ENCODE measurements at places on chromosomes 5 and 9.
A peak's percentile ranks its signal among the peaks of the same experiment; 100 is the strongest.

DNA sequence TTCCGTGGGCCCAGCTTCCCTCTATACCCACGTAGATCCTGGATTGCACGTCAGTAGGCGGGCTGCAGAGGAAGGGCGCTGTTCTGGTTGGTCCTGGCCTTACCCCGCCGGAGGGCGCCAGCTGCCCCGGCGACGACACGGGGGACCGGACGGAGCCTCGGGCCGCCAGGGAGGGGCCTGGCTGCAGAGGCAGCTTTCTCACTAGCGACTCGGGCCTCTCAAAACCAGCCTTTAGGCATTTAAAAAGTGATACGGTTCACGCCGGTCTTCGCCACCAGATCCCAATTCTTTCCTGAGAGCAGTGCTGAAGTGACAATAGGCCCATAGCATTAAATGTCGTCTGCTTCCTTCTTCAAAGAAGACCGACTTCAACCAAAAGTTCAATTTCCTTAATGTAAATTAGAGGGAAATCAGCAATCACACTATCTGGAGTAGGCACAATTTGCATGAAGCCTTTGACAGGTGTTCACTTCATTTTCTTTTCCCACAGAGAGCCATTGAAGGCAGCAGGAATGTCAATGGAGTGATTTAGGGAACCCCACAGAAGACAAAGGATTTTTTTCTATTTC, 17.6 kb upstream of the UBE2D2 start:
- DNase-seq: peak; percentile 4

DNA sequence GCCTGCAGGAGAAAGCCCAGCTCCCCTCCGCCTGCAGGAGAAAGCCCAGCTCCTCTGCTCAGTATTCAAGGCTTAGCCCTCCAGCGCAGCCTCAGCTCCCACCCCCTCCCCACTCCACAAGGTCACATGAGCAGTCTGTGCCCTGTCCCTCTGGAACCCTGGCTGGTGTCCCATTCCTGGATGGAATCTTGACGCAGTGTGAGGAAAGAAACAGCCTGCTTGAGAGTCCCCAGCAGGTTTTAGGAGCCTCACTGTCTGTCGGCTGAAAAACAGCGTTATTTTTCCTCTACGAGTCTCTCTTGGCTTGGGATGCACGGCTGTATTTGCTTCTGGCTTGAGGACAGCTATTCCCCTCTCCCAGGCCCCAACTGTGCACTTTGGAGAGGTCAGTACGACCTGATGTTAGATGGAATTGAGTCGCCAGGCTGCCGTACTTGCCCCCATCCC, 210.1 kb upstream of the TRIM32 start:
- no peak for DNase-seq

- DNase-seq: no peak
Observed at GRCh38 chr5:132050136-132050535, 10.3 kb upstream of the IL3 start.

DNA sequence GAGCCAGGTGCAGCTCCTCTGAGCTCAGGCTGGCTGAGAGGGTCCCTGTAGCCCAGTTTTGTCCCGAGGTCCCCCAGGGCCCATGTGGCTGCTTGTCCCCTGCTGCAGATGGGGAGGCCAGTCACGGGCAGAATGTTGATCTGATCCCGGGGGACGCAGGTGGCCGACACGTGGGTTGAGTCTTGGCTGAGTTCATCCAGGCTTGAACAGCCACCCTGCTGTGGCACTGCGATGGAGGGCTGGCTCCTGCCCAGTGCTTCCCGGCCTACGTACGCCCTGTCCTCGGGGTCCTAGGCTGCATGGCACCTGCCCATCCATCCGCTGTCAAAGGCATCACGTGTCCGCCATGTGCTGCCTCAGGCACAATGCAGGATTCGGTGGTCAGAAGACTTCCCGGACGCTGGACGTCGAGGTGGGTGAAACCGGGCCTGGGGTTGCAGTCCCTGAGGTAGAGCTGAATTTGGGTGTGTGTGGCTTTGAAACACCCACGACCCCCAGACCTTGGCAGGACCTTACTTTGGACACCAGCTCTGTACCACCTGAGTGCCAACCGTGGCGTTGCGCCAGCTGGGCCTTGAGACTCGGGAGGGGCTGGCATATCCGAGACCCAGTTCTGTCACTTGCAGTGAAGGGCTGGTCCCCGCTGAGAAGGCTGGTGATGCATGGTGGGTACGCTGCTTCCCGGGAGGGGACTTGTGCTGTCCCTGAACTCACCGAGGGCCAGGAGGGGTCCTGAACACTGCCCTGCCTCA, 22.3 kb downstream of the RXRA start:
- DNase-seq: no peak

DNA sequence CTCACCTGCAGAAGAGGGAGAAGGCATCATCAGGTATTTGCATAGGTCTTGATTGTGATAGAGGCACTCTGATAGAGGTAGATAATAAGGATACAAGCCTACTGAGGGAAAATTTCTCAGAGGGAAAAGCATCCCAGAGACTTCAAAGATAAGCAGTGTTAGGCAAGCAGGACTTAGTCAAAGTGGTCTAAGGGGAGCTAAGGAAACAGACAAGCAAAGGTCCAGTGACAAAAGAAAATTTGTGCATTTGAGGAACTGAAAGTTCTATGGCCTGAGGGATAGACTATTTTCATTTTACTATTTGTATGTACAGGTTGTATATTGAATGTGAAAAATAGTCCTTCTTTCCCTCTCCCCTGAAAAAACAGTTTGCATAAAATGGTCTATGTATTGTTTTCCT, 27.4 kb downstream of the OXCT1 start:
- DNase-seq: no peak

- no peak for DNase-seq
Observed at GRCh38 chr9:87206064-87206661, 258.9 kb upstream of the GAS1 start.

GRCh38 chr9:79028101-79028500, 543.7 kb upstream of the TLE4 start:
- no peak for DNase-seq

GRCh38 chr5:115484368-115484767, 60.2 kb downstream of the FEM1C start:
- no peak for DNase-seq

DNA sequence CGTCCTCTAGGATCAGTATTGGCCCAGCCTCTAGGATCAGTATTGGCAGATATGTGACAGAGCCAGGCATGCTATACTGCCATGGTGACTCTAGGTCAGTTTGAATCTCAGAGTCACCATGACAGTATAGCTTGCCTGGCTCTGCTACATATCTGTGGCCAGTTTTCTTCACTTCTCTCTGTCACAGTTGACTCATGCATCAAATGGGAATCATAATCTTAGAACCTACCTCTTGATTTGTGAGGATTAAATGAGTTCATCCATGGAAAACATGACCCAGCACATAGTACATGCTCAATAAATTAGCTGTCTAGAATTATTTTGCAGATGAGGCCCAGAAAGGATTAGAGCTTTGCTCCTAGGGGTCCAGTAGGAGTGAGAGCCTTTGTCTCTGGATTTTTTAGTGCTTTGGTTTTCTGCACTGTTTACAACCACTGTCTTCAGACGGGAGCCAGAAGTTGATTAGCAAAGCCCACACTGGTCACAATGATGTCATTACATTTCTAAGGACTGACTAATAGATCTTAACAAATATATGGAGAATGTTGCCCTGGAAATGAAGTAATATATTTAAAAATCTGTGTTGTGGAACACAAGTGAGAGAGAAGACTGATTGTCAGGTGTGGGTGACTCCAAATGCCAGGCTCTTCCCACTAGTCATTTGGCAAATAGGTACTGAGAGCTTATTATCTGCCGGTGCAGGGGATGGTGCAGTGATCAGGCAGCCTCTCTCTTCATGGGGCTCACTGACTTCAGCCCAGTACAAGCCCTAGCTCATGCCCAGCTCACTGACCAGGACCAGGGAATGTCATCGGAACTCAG, 76.0 kb downstream of the COL15A1 start:
- no peak for DNase-seq

GRCh38 chr5:81334304-81335061, 33.1 kb downstream of the ZCCHC9 start:
- no peak for DNase-seq

DNA sequence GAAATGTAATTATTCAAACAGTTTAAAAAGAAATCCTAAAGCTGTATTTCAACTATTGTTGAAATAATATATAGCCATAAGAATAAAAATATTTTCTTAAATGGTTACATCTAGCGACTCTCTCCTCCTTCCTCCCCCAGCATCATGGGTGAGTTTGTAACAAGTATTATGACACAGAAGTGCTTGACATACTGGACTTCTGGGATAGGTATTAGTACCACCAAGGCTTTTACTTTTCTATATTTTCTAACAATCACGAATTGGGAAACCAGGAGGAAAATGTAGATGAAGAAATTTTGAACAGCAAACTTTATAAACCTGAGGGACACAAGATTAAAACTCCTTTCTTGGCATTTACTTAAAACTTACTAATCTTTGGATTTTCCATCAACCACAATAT, 4.4 kb downstream of the RORB start:
- DNase-seq: no peak

- DNase-seq: no peak
Observed at GRCh38 chr5:2149195-2149539, 266.4 kb upstream of the IRX4 start.

- no peak for DNase-seq
Observed at GRCh38 chr5:154972476-154973080, 31.7 kb downstream of the MRPL22 start.

DNA sequence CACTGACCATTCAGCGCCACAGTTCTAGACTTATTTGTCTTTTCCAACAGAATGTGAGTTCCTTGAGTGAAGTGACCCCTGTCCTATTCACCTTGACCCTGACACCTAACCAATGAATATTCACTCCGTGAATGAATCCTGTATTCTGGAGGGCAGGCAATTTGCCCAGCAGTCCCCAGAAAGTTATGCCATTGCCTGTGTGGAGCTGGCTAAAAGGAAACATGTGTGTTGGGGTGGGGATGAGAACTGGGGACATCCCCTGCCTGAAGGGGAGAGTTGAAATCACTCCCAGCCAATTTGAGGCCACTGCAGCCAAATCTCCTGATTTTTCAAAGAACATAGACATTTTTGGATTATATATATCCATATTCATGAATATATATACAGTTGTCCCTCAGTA, 199.0 kb downstream of the SLIT3 start:
- DNase-seq: no peak

DNA sequence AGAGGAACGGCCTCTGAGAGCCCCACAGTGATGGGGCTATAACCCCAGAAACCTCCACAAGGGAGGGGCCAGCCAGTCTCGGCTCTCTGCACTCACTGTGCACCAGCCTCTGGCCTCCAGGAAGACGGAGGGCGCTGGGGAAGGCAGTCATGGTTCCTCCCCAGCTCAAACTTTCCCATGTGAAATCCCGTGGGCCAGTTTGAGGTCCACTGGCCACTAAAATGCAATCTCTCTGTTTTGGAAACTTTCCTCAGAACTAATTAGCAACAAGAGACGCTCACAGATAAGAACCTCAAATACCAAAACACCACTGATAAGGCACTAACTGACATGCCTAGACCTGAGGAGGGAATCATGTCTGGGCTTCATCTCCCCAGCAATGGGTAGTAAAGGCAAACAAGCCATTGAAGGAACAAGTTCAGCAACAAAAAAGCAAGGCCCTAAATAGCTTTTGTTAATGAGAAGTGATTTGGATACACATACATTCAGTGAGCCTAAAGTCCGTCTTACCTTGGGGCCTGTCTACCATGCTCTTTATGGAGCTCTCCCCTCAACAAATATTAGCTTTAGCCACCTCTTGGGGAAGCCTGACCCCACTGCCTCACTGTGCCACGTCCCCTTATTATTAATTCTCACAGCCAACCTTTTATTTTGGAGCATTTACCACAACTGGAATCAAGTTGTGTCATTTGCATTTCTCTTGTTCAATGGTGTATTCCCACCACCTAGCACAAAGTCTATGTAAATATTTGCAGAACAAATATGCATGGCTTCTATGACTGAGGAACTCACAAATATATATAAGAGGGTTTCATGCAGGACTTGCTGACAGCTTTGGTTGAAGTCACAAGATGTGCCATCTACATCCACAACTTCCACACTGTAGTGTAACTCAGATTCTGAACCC, 56.1 kb upstream of the GLRX start:
- no peak for DNase-seq

GRCh38 chr9:15725953-15726352, 173.1 kb downstream of the CCDC171 start:
- DNase-seq: no peak

- no peak for DNase-seq
Observed at GRCh38 chr9:127444921-127445850, 6.0 kb downstream of the RPL12 start.

DNA sequence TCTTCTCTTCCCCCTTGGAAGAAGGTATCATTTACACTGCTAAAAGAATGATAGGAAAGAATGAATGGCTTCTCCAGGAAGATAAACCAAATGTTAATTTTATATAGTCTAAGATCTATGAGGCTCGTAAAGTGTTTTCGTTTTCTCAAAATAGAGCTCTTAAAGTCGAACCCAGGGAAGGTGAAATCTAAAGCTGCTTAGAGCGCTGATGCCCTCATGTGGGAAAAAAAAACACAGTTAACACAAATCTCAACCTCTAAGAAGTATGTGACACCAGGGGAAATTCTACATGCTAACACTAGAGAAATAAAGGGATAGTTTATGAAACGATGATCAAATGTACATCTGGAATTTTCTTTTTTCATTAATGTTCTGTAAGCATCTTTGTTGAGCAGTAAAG, 257.9 kb downstream of the RASEF start:
- no peak for DNase-seq

GRCh38 chr9:89167788-89168187, 10.8 kb downstream of the SHC3 start:
- no peak for DNase-seq

DNA sequence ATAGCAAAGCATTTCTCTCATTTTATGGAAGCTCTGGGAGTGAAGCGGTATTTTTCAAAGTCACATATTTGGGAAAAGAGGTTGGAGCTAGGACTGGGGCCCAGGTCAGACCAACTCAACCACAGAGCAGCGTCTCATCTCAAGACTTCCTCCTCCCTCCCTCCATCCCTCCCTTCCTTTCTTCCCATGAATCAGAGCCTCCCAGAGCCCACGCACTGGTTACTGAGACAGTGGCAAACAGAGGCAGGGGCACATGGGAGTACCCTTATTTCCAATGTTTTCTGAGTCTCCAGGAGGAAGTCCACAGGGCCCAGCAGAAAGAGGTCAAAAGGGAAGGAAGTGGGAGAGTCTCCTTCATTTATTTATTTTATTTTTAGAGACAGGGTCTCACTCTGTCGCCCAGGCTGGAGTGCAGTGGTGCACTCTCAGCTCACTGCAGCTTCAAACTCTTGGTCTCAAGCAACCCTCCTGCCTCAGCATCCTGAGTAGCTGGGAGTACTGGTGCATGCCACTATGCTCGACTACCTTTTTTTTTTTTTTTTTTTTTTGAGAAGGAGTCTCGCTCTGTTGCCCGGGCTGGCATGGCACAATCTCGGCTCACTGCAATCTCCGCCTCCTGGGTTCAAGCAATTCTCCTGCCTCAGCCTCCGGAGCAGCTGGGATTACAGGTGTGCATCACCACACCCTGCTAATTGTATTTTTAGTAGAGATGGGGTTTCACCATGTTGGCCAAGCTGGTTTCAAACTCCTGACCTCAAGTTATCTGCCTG, 52.5 kb upstream of the CDKN2AIPNL start:
- no peak for DNase-seq

DNA sequence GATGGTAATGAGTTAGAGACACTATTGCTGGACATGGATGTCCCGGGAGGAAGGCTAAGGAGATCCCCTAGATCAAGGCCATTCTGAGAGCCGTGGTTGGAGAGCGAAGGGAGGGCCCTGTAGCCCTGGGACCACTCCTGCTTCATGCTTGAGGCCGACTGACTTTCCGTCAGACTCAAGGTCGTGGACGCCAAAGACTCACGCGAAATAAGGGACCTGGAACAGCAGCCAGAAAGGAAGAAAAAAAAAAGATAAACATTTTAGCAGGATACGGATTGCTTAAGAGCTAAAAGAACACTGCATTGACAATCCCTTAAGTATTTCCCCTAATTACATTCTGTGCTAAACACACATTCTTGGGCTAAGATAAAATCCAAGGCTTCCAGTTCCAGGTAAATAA, 181.2 kb downstream of the GLIS3 start:
- DNase-seq: no peak
